ENCODE measurements at places on chromosomes 2 and 18.

- peak; percentile 37 for DNase-seq
- H3K36me3 ChIP-seq, result no peaks in the 10 kb centered on the region
- H3K27ac ChIP-seq, result no peak overlapping the region
- no peak overlapping the region for H3K4me3 ChIP-seq
- H3K27me3 ChIP-seq, result no peaks in the 10 kb centered on the region
Observed at GRCh38 chr2:1081451-1082225, 131.0 kb downstream of the SNTG2 start.

GRCh38 chr2:200422071-200422470 lies 87.8 kb downstream of the KCTD18 start:
- H3K36me3 ChIP-seq, result peaks cover 5% of the 10 kb centered on the region
- no peak overlapping the region for H3K27ac ChIP-seq
- H3K4me3 ChIP-seq, result no peak overlapping the region
- no peak for DNase-seq

GRCh38 chr18:30556112-30556511 lies 486.4 kb downstream of the DSC3 start:
- H3K27ac ChIP-seq, result no peak overlapping the region
- H3K4me3 ChIP-seq, result no peak overlapping the region
- H3K4me1 ChIP-seq, result no peaks in the 10 kb centered on the region
- peak; percentile 65 for DNase-seq
- no peaks in the 10 kb centered on the region for H3K36me3 ChIP-seq

- no peak for DNase-seq
- no peaks in the 10 kb centered on the region for H3K27me3 ChIP-seq
- no peaks in the 10 kb centered on the region for H3K36me3 ChIP-seq
- no peaks in the 10 kb centered on the region for H3K4me1 ChIP-seq
- H3K4me3 ChIP-seq, result no peak overlapping the region
- H3K27ac ChIP-seq, result no peak overlapping the region
Observed at GRCh38 chr2:137892739-137893138, 71.5 kb upstream of the HNMT start.

GRCh38 chr18:49884959-49885358 lies 71.6 kb upstream of the ACAA2 start:
- H3K4me1 ChIP-seq, result no peaks in the 10 kb centered on the region
- no peak overlapping the region for H3K4me3 ChIP-seq
- DNase-seq, result no peak
- H3K36me3 ChIP-seq, result no peaks in the 10 kb centered on the region
- no peaks in the 10 kb centered on the region for H3K27me3 ChIP-seq

DNA sequence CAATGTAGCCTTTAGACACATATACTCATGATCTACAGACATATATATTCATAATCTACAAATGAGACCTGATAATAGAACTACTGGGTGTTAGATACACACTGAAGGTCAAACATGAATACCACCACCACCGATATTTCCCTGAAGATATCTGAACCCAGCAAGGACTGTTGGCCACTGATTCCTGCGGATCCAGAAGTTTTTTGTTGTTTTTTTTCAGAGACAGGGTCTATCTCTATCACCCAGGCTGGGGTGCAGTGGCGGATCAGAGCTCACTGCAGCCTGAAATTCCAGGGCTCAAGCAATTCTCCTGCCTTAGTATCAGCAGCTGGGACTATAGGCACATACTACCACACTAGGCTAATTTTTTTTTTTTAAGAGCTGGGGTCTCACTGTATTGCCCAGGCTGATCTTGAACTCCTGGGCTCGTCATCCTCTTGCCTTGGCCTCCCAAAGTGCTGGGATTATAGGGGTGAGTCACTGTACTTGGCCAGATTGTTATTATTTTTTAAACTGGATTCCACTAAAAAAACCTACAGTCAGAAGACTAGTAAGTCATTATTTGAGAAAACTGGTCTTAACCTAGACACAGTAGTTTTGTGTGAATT lies 1.8 kb downstream of the METTL5 start:
- H3K4me3 ChIP-seq, result no peak overlapping the region
- no peak for DNase-seq
- no peak overlapping the region for H3K27ac ChIP-seq
- H3K4me1 ChIP-seq, result peaks cover 5% of the 10 kb centered on the region
- no peaks in the 10 kb centered on the region for H3K36me3 ChIP-seq

GRCh38 chr2:85326406-85327159 lies 1.2 kb downstream of the TGOLN2 start:
- peaks cover 5% of the 10 kb centered on the region for H3K36me3 ChIP-seq
- peaks cover 11% of the 10 kb centered on the region for H3K4me1 ChIP-seq
- peak overlapping the region; percentile 61 for H3K4me3 ChIP-seq
- no peaks in the 10 kb centered on the region for H3K27me3 ChIP-seq
- H3K27ac ChIP-seq, result peak overlapping the region; percentile 88

- peaks cover 8% of the 10 kb centered on the region for H3K36me3 ChIP-seq
- no peaks in the 10 kb centered on the region for H3K27me3 ChIP-seq
- H3K27ac ChIP-seq, result no peak overlapping the region
- no peaks in the 10 kb centered on the region for H3K4me1 ChIP-seq
- no peak overlapping the region for H3K4me3 ChIP-seq
- no peak for DNase-seq
Observed at GRCh38 chr18:54284535-54284934, 15.2 kb downstream of the POLI start.

DNA sequence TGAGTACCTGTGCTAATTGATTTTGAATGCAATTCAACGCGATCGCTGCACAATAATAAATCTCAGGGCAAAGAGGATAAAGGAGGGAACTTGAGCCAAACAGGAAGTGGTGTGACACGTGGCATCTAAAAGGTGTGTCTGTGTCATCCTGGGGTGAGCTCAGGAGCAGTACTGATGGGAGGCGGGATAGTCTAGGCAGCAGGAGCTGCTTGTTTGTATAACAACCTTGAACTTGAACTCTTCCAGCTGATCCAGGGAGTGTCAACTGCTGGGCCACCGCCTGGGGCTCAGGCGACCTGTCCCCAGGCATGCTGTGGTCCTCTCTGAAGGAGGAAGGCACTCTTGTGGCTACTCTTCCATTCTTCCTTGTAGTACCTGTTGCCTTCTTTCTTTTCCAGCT lies 61.2 kb downstream of the BOD1L2 start:
- peak; percentile 37 for DNase-seq
- H3K27ac ChIP-seq, result no peak overlapping the region
- peaks cover 7% of the 10 kb centered on the region for H3K4me1 ChIP-seq
- H3K27me3 ChIP-seq, result no peaks in the 10 kb centered on the region
- no peaks in the 10 kb centered on the region for H3K36me3 ChIP-seq

DNA sequence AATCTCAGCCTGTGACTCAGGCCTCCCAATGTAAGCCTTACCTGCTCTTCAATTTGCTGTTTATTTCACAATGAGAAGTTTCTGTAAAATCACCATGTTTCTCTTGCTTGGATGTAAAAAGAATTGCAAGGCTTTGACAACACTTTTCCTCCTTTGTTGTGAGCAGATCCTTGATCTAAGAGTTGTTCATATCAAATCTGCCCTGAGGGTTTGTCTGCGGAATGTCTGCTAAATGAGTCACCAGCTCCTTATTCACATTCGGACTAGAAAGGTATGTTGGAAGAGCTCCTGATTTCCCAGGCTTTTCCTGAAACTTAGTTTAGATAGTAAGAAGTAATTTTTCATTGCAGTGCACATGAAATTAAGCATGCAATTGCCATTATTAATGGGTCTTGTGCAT lies 268.2 kb upstream of the TCF4 start:
- H3K36me3 ChIP-seq, result no peaks in the 10 kb centered on the region
- H3K27me3 ChIP-seq, result no peaks in the 10 kb centered on the region
- no peaks in the 10 kb centered on the region for H3K4me1 ChIP-seq
- DNase-seq, result no peak
- no peak overlapping the region for H3K4me3 ChIP-seq

GRCh38 chr2:190812506-190813294 lies 67.9 kb upstream of the GLS start:
- no peaks in the 10 kb centered on the region for H3K27me3 ChIP-seq
- no peaks in the 10 kb centered on the region for H3K36me3 ChIP-seq
- H3K27ac ChIP-seq, result no peak overlapping the region
- DNase-seq, result no peak

- no peak overlapping the region for H3K27ac ChIP-seq
- DNase-seq, result no peak
Observed at GRCh38 chr2:202043475-202043874, 9.8 kb downstream of the FZD7 start.

DNA sequence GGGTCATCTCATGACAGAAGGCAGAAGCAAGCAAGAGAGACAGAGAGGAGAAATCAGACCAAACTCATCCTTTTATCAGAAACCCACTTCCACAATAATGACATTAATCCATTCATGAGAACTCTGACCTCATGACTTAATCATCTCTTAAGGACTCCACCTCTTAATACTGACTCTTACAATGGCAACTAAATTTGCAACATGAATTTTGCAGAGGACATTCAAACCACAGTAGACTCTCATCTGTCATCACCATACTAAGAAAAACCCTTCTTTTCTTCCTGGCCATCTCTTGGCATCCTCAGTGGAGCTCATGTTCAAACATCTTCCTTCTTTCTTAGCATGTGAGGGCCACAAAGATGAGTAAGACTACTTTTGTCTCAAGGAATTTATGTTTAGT lies 476.2 kb upstream of the RAB12 start:
- no peak overlapping the region for H3K4me3 ChIP-seq
- no peaks in the 10 kb centered on the region for H3K27me3 ChIP-seq
- no peak overlapping the region for H3K27ac ChIP-seq
- H3K4me1 ChIP-seq, result no peaks in the 10 kb centered on the region

DNA sequence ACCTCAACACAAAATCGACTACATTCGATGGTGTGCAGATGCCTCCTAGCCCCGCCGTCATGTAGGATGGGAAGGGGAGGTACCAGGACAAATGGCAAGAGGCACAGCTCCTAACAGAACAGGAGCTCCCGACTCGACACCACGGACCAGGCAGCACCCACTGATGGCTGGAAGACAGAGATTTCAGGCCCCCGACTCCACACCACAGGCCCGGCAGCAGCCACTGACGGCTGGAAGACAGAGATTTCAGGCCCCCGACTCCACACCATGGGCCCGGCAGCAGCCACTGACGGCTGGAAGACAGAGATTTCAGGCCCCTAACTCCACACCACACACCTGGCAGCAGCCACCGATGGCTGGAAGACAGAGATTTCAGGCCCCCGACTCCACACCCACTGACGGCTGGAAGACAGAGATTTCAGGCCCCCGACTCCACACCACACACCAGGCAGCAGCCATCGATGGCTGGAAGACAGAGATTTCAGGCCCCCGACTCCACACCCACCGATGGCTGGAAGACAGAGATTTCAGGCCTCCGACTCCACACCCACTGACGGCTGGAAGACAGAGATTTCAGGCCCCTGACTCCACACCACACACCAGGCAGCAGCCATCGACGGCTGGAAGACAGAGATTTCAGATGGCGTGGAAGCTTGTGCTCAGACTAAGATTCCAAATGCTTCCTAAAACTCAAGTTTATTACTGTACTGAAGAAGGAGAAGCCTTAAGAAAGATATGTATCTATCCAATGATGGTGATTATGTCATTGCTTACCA lies 135.5 kb downstream of the EIPR1 start:
- H3K4me1 ChIP-seq, result no peaks in the 10 kb centered on the region
- H3K27ac ChIP-seq, result no peak overlapping the region

GRCh38 chr2:177281400-177282180 lies 17.1 kb upstream of the NFE2L2 start:
- no peaks in the 10 kb centered on the region for H3K36me3 ChIP-seq
- no peak overlapping the region for H3K4me3 ChIP-seq
- no peak for DNase-seq
- H3K4me1 ChIP-seq, result no peaks in the 10 kb centered on the region
- H3K27me3 ChIP-seq, result no peaks in the 10 kb centered on the region

DNA sequence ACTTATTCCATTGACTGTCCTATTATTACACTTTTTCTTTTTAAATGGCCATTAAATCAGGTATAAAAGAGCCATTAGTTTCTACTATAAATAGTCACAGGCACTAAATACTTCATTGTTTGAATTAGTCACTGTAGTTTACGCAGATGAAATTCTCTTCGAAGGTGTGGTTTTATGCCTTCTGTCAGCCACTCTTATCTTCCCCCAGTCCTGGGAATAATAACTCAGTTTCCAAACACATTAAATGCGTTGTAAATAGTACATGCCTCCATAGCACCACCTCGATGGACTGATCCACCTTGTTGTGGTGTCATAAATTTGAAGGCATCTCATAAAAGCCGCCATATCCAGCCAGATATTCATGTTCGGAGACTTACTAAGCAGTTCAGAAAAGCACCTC lies 72.1 kb upstream of the PARD3B start:
- no peaks in the 10 kb centered on the region for H3K27me3 ChIP-seq
- H3K4me1 ChIP-seq, result no peaks in the 10 kb centered on the region
- no peak overlapping the region for H3K27ac ChIP-seq
- DNase-seq, result no peak
- H3K4me3 ChIP-seq, result no peak overlapping the region

DNA sequence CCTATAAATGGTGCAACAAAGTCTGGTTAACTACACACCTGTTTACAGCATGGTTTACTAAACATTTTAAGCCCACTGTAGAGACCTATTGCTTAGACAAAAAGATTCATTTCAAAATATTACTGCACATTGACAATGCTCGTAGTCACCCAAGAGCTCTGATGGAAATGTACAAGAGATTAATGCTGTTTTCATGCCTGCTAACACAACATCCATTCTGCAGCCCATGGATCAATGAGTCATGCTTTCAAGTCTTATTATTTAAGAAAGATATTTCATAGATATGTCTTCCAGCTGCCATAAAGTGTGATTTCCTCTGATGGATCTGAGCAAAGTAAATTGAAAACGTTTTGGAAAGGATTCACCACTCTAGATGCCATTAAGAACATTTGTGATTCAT lies 781.1 kb downstream of the MBD2 start:
- no peaks in the 10 kb centered on the region for H3K27me3 ChIP-seq
- H3K36me3 ChIP-seq, result no peaks in the 10 kb centered on the region
- H3K4me3 ChIP-seq, result no peak overlapping the region
- H3K27ac ChIP-seq, result no peak overlapping the region
- DNase-seq, result no peak

DNA sequence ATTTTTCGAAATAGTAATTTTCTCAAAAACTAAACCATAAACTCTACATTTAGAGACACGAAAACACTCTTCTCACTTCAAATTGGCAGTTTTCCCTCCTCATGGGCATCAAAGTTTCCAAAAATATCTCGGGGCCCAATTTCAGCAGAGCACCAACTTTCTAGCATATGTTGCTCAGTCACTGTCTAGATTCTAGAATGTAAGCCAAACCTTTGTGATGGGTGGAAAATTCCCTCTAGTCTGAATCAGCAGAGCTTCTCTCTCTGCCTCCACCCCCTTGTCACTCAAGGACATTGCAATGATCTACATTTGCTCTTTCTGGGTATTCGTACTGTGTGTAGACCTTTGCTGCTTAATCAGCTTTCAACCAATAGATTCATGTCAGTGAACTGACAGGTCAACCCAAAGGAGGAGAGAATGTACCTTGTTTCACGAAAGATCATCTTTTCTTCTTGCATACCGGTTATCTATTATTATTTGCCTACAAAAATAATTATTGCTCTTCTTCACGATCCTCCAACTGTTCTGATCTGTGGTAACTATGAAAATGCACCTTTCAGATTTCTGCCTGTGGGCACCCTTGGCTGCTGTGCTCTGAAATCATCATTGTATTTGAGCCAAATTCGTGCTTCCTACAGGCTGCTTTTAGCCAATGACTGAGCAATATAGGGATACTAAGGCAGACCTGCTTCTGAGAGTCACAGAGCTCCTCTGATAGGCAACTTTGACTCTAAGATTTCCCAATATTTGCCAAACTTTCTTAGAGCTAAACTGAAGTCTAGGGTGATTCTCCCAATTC lies 38.7 kb upstream of the GLS start:
- DNase-seq, result no peak
- no peak overlapping the region for H3K27ac ChIP-seq
- H3K36me3 ChIP-seq, result no peaks in the 10 kb centered on the region
- no peak overlapping the region for H3K4me3 ChIP-seq
- no peaks in the 10 kb centered on the region for H3K27me3 ChIP-seq

- no peak overlapping the region for H3K27ac ChIP-seq
- no peaks in the 10 kb centered on the region for H3K36me3 ChIP-seq
- DNase-seq, result no peak
Observed at GRCh38 chr2:219553168-219553417, 9.3 kb downstream of the TMEM198 start.

Data from colonic mucosa (tissue), 4 donors.